ENCODE measurements at places on chromosomes 2 and 18.

GRCh38 chr2:188607501-188607900 is 315.8 kb downstream of the GULP1 start:
- no peak for DNase-seq

DNA sequence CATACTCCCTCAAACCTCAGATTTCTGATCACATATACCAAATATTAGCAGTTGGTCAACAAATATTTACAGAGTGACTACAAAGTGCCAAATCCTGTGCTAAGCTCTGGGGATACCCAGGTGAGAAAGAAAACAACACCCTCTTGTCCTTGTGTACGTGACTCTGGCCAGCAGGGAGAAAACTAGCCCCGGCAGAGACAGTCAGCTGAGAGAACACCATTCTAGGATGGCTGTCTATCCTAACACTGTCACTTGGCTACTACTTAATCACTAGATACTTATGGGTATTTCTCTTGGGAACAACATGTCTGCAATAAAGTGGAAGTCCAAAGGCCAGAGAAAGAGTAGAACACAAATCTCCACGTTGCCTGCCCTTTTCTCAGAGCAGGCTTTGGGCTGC is 57.9 kb upstream of the CD226 start:
- DNase-seq, result no peak

- DNase-seq, result no peak
Observed at GRCh38 chr2:151632993-151633565, 101.2 kb downstream of the NEB start.

DNA sequence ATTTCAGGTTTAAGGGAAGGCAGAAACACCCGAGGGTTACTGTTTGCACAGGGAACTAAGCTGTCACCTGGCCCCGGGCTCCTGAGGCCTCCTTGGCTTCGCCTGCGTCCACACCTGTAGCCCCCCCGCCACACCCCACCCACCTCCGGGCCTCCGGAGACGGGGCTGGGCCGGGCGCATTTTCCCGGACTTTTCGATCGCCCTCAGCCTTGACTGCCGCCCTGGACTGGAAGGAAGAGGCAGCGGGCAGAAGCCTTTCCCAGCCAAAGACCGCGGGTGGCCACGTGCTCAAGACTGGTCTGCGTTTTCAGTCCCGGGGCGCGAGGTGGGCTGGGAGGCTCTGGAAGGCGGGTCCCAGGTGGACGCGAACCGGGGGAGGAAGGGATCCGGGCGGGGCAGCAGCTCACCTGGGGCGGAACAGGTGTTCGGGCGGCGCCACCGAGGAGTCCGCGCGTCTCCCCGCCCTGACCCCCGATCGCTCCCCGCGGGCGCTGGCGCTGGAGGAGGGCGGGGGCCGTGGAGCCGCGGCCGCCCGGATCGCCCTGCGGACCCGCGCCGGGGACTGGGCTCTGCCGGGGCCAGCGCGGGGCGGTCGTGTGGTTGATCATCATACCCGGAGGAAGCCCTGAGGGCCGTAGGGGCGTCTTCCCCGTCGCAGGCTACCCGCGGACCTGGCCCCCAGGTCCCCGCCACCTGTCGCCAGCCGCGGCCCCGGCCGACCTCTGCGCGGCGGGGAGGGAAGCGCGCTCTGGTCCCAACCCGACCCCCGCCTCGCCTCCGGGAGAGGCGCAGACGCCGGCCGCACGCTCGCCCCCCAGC is 3.2 kb downstream of the ID2 start:
- peak; percentile 46 for DNase-seq

DNA sequence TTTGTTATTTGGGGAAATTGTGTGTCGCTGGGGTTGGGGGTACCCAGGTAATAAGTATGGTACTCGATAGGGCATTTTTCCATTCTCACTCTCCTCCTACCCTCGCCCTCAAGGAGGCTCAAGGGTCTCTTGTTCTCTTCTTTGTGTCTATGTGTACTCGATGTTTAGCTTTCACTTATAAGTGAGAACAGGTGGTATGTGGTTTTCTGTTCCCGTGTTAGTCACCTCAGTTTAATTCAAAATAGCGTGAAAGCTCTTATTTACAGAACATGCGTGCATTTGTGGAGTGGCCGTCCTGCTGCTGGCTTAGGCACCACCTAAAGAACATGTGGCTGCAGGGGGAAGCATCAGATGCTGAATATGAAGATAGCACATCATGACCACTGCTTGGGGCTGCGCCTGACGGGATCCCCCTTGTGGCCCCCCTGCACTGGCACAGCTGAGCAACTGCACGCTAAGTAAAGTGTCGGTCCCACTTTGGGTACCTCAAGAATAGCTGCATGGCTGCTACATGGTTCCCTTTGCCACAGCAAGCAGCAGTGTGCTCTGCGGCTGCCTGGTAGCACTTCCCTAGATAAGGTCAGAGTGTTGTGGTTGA is 569.0 kb downstream of the DCDC2C start:
- no peak for DNase-seq

- DNase-seq, result no peak
Observed at GRCh38 chr2:158153270-158154015, 51.8 kb downstream of the UPP2 start.

GRCh38 chr2:24910245-24910644 is 9.8 kb downstream of the ADCY3 start:
- DNase-seq, result no peak

- DNase-seq, result no peak
Observed at GRCh38 chr2:64613276-64613675, 40.4 kb downstream of the SERTAD2 start.

DNA sequence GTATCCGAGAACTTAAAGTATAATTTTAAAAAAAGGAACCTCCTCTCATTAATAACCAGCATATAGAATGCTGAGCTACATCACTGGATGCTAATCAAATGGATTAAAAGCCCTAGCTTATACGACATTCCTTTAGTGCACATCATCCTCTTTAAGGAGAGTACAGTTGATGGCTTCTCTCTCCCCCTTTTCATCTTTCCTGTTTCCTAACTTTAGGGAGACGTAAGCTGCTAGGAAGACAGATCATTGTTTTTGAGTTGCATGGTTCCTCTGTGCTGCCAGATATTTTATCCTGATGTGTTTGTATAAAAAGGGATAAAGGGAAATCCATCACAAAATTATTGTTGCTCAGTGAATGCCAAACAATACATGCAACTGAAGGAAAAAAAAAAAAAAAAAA is 94.2 kb downstream of the SLC8A1 start:
- DNase-seq, result no peak

DNA sequence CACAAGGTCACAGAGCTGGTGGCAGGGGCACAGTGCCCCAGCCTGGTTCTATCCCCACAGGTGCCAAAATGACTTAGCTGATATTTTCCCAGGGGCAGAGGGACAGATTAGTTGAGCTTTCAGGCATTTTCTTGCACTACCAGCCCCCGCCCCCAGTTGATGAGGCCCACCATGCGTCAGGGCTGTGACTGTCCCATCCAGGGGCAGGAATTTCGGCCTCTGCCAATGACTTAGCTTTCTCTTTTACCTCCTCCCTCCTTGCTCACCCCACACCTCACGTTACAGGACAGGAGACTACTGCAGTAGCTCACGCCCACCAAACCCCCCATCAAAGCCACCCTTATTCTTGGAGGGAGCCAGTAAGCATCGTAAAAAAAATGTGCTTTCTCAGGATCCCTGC is 31.5 kb downstream of the MRO start:
- DNase-seq, result no peak

DNA sequence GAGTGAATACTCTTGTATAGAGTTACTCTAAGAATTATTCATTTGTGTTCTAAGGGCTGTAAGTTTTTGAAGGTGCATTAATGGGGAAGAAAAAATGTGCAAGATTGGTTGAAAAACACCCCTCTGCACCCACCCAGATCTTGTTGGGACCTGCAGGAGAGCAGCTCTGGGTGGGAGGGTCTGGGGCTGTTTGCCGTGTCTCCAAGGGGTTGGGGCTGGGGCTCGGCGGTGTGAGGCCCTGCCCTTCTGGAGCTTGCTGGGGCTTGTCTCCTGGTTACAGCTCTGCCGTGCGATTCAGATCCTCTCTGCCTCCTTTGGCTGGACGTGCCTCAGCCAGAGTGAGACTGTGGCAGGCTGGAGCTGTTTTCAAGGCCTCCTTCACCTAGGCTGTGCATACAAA is 26.1 kb downstream of the IGFBP2 start:
- DNase-seq, result no peak

GRCh38 chr18:35343488-35343935 is 708 bp downstream of the ZNF24 start:
- no peak for DNase-seq

- DNase-seq, result no peak
Observed at GRCh38 chr2:96505231-96505889, at the start of gene NEURL3. Gene NEURL3 (minus strand): TSS chr2:96505357. CDS start chr2:96505286, 71 bp downstream.

DNA sequence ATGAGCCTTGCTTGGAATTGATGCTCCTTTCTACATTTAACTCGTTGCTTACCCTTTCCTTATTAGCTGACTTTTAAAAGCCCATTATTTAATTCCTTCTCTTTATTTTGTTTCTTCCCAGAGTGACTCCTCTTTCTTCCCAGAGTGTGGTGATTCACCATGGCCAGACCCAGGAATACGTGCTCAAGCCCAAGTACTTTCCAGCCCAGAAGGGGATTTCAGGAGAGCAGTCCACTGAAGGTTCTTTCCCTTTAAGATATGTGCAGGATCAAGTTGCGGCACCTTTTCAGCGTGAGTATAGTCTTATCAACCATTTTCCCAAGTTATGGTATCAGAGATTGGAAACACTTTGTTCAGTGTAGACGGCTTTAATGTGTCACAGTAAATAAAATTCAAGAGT is 163.7 kb downstream of the LTBP1 start:
- DNase-seq, result no peak

- DNase-seq, result no peak
Observed at GRCh38 chr2:15667809-15668556, 76.3 kb downstream of the DDX1 start.

GRCh38 chr2:216810399-216811160 is 49.3 kb downstream of the TNP1 start:
- DNase-seq, result no peak

GRCh38 chr2:98944775-98945174 is 8.8 kb upstream of the CRACDL start:
- DNase-seq, result no peak

- DNase-seq, result no peak
Observed at GRCh38 chr18:52682260-52682659, 342.3 kb downstream of the DCC start.

- no peak for DNase-seq
Observed at GRCh38 chr2:189519631-189520387, 60.8 kb downstream of the SLC40A1 start.

DNA sequence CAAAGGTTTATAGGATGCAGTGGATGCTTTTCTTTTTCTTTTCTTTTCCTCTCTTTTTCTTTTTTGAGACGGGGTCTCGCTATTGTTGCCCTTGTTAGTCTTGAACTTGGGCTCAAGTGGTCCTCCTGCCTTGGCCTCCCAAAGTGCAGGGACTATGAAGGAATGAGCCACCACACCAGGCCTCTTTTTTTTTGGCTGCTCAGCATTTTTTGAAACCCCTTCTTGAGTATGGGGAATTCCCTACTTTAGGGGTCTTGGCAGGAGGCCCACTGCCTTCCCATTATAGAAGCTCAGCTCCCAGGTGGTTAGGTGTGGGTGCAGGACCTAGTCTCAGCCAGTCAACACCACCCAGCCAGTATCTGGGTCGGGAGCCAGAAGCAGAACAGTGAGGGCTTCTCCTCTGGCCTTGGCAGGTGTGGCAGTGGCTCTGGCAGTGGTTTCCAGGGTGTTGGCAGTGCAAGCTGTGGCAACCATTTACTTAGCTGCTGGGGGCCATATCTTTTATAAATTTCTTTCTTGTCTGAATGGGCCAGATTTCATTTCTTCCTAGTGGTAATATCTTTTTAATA is 51.4 kb upstream of the ACYP2 start:
- DNase-seq, result no peak

DNA sequence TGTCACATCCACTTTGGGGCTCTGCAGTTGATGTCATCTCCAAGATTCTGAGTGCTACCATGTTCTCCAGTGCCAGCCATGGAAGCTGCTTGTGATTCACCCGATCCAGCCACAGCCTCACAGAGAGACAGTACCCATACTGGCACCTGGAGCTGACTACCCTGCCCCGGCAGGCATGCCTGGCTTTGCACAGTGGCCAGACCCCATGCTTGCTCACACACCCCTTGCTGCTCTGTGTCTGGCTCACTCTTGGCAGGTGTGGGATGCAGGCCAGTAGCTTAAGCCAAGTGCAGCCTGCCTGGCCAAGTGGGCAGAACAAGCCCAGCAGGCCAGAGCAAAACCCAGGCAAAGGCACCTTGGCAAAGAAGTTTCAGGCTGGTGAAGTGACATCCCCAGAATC is 828.4 kb upstream of the VRK2 start:
- DNase-seq, result no peak

DNA sequence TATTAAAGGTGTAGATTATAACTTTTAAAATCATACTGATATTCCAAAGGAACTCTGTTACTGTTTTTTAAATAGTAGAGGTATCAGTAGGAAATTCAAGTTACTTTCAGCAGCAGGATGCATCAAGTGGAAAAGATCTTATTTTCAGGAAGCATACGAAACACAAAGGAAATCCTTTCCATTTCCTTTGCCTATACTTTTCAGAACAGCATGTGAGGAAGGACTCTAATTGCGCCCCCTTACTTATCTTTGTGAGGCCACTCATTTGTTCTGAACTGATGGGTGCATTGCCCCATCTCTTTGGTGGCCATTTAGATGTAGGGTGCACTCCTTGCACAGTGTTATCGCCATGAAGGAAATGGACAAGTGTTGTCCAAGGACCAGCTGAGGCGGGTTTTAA is 145.3 kb downstream of the BABAM2 start:
- no peak for DNase-seq

DNA sequence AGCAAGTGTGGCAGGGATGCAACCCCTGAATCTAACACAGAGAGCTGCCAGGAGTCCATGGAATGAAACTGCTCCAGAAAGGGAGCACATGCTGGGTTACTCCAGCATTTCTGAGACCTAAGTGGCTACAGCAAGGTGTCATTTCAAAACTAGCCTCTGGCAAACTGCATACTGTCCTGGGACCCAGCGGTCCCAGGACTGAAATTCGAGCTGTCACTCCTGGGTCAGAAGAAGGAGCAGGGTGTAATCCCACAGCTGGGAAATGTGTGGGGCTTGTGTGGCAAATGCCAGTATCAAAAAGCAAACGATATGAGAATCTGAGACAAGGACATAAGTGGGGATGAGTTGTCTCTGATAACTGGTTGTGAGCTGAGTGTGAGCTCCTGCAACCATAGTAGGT is 70.3 kb upstream of the ACVR1C start:
- DNase-seq, result no peak

DNA sequence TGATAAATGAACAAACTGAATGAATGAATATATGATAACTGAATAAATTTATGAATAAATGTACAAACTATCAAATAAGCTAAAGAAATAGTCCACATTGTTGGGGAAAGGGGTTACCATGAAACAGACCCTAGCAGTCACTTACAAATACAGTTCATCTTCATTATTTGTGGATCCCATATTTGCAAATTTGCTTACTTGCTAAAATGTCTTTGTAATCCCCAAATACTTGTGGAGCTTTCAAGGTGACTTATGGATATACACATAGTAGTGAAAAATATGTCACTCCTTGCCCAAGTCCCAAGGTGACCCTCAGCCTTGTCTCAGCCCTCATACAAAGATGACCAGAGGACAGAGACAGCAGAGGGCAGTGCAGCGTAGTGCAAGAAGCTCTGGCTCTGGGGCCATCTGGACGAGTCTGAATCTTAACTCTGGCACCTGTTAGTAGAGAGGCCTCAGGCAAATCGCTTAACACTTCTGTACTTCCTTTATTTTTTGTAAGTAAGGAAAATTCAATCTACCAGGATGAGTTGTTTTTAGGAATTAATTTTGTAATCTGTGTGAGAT is 3.1 kb downstream of the PAIP2B start:
- peak; percentile 54 for DNase-seq

GRCh38 chr2:233312874-233313273 is 5.3 kb downstream of the SAG start:
- DNase-seq, result no peak

Data from neural crest cell (in vitro differentiated cells).